NCI-H2029 (cell line): ENCODE measurements at places on chromosomes 5 and 9.

GRCh38 chr9:120741191-120741590 lies 26.9 kb upstream of the MEGF9 start:
- no peak for DNase-seq

DNA sequence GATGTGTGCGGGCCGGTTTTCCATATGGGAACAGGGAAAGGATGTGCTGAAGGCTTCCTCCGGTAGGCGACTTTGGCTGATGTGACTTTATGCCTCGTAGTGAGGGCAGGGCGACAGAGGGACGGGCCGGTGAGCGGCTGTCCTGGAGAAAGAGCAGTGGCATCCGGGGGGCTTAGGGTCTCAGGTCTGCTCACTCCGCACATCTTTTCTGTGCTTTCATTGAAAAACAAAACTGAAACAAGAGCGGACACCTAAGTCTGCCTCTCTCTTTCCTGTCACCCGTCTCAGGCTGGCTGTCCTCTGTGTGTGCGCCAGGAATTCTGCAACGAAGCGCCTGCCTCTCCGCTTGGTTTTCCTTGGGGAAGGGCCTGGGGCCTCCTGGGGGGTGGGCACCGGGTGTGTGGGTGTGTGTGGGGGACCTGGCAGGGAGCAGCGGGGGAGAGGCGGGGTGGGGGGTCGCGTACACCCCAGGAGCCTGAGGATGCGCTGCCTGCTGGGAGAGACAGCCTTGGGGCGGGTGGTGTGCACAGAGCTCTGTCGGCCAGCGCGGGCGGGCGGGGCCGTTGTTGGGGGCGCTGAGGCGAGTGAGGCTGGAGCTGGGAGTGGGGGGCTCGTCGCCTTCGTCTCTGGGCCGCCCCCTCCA lies 580 bp upstream of the PRRX2 start:
- no peak for DNase-seq

DNA sequence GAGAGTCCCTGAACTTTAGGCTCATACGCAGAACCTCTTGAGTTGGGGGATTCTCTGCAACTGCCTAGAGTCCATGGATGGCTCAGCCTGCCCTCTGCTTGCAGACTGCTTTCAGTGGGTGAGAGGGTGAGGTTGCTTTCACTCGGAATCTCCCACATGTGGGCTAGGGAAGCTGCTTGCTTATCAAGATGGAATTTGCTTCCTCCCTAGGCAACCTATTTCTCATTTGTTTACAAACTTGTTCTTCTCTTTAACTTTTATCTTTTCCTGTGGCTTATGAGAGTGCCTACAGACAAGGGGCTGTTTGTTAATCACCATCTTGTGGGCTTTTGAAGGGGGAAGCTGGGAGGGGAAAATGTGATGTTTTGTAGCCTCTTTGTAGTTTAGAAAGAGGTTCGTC lies 10.0 kb downstream of the TLE4 start:
- DNase-seq = no peak

GRCh38 chr5:116492016-116492623 lies 82.5 kb downstream of the SEMA6A start:
- peak; percentile 57 for DNase-seq

- no peak for DNase-seq
These were observed 10.3 kb downstream of the CNTFR start for GRCh38 chr9:34579104-34579807.

- no peak for DNase-seq
These were observed 26.8 kb downstream of the PIP5K1B start for GRCh38 chr9:68731857-68732256.

GRCh38 chr9:93898502-93899426 lies 56.4 kb downstream of the BARX1 start:
- no peak for DNase-seq

GRCh38 chr9:86941197-86941596 lies 6.1 kb downstream of the GAS1 start:
- DNase-seq = no peak

- DNase-seq = no peak
These were observed 11.4 kb downstream of the LAMC3 start for GRCh38 chr9:131020388-131020787.

- no peak for DNase-seq
These were observed 35.4 kb upstream of the ADAM19 start for GRCh38 chr5:157610990-157611389.

DNA sequence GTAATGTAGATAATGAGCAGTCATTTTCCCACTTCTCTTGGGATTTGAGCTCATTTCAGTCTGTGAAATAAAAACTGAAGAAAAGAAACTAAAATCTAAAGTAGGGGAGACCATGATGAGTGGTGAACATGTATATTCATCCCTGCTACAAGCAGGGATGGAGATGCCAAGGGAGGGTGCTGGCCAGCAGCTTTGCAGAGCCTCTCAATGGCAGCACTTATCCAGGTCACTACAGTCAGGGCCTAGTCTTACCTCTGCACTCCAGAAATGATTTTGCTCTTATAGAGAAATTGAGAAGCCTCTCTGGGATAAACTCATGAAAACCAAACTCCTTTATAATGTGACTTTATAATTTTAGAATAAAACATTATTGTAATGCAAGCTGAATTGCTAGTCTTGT lies 317.6 kb downstream of the FBXL17 start:
- DNase-seq = no peak

GRCh38 chr9:8652255-8652654 lies 852.7 kb upstream of the DMAC1 start:
- no peak for DNase-seq

GRCh38 chr5:56763182-56763581 lies 52.2 kb upstream of the MAP3K1 start:
- DNase-seq = no peak

GRCh38 chr9:4365055-4365454 lies 65.2 kb upstream of the GLIS3 start:
- DNase-seq = no peak

DNA sequence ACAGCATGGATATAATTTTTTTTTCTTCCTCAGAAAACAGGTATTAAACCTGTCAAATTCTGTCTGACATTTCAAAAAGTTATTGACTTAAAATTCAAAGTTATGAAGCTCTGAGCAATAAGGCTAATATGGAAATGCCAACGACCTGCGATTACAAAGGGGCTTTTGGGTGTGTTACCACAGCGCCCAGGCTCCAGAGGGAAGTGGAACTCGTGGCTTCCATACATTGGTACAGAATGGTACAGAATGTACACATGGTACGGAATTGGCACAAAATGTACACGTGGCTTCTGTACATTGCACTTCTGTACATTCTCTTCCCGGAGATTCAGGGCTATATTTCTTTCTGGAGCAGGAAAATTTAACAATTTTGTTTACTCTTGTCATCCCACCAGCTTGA lies 225.1 kb upstream of the TBCA start:
- DNase-seq = no peak

- DNase-seq = no peak
These were observed 4.9 kb downstream of the EXOSC2 start for GRCh38 chr9:130698514-130698913.

DNA sequence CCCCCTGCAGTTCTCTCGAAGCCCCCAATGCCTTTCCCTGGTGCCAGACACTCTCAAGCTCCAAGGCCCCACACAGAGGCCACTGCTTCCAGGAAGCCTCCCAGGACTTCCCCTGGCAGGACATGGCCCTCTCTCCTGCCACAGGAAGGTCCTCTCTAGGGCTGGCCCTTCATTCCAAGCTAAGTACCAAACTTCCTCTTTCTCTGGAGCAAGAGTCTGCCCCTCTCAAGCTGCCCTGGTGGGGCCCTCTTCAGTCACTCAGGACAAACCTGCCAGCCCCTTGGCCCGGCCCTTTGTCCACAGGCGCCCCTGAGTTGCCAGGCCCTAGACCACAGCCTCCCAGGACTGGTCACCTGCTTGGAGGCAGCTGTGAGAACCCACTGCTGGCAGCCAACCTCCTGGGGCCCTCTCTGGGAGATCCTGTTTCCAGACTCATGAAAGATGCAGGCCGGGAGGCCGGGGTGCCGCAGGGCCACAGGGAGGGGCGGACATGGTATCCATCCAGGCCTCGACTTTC lies 6.6 kb downstream of the NINJ1 start:
- no peak for DNase-seq

GRCh38 chr9:113436728-113437515 lies 26.4 kb downstream of the C9orf43 start:
- DNase-seq = no peak

DNA sequence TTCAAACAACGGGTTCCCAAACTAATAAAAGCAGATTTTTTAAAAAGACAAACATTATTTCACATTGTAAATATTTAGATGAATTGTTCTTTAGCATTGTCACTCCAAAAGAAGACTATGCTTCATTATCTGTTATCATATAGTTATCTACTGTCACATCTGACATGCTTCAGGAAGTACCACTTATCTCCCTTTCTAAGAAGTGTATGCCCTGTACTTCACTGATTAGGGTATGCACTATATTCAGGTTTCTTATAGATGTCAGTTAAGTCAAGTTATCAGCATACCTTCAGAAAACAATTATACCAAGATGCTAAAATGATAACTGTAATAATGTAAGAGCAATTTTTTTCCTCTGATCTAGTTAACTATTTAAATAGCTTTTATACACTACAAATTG lies 40.4 kb downstream of the LMBRD2 start:
- no peak for DNase-seq

- no peak for DNase-seq
These were observed at the start of gene C9 for GRCh38 chr5:39364367-39364766. C9 (minus strand) TSS chr5:39364495; CDS start chr5:39364464, 31 bp downstream.

DNA sequence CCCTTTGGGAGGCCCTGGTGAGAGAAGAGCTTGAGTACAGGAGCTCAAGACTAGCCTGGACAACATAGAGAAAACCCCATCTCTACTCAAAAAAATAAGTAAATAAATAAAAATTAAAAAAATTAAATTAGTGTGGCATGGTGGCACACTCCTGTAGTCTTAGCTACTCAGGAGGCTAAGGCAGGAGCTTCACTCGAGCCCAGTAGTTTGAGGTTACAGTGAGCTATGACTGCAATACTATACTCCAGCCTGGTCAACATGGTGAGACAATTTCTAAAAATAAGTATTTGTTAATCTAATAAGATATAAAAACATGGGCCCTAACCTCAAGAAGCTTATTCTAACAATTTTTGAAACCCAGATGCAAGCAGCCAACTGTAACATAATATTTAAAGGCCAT lies 7.6 kb downstream of the RNF38 start:
- no peak for DNase-seq

GRCh38 chr9:116786737-116787136 lies 99.6 kb downstream of the TRIM32 start:
- no peak for DNase-seq

DNA sequence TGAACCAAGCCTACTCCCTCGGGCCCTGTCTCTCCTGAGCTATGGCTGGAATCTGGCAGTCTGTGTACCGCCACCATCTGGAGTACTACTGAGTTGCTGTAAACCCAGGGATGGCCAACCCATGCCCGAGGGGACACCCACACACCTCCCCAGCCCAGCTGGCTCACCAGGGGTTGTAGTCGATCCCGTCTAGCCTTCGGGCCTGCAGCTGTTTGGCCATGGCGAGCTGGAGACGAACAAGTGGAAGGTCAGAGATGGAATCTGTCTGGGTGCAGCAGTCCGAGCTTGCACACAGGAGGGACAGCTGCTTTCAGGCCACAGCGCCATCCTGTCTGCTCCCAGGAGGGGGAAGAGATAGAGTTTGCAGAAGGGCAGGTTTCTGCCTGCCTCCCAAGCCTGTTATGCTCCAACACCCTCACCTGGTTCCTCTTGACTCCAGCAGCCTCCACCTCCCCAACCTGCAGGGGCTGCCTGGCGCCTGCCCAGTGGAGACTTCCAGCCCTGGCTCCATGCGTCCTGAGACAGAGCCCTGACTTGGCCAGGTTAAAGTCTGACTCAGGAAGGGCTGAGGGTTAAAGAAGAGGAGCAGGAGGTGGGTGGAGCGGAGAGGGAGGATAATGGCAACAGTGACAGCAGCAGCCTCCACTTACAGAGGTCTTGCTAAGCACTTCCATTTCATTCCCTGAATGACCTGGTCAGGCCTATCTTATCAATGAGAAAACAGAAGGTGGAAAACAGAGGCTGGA lies 15.8 kb upstream of the SPOUT1 start:
- no peak for DNase-seq
